A549 (cell line): ENCODE measurements at places on chromosomes 7 and 10.

GRCh38 chr10:34166823-34167222 lies 648.3 kb downstream of the PARD3 start:
- DNase-seq, result no peak

DNA sequence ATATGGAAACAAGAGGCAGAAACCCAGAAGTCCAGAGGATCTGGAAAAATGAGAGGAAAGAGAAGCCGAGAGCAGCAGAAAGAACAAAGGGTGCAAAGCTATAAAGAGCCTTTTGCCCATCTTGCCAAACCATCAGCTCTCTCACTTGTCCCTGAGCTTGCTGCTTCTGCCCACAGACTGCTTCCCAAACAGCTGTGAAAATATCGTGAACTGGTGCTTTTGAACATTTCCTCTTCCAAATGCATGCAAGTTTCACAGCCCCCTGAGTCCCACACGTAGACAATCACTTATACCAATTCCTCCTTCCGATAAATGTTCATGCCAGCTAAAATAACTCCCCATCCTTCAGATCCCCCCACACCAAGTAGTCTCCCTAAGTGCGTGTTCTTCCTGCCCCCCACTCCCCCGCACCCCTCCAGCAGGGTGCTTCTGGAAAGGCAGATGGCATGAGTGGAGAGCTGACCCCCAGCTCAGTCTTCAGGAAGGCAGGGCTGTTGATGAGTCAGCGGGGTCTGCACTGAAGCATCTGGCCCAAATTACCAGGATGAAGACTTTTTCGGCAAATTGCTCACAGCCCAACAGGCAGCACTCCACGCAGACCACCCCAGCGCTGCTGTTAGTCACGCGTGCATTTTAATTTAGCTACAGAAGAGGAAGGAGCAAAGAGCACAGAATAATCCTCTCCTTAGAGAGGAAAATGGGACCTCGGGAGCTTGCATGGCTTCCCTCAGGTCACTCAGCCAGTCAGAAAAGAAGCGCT lies 76.1 kb upstream of the KCNMA1 start:
- no peak for DNase-seq

- no peak for DNase-seq
These were observed 56.6 kb downstream of the CSGALNACT2 start for GRCh38 chr10:43194859-43195258.

DNA sequence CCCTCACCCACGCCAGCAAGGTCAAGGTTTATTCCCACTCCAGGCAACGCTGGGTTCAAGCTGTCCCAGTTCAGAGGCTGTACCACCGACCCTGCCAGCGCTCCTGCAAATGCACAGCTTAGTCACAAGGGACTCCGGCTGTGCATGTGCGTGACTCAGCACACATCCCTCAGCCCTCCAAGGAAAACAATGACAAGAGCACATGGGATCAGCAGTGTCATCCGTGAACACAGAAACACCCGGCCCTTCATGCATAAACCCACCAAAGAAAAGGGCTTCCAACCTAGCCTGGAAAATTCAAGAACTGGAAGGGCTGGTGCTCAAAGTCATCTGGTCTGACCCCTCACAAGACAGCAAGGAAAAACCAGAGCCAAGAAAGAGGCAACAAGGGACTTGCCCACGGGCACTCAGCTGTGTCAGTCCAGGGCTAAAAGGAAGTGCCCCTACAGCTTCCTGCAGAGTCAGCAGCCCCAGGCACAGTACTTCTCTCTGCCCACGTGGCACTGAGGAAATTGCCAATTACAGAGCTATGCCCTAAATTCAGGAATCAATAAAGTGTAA lies 106.1 kb downstream of the KCNMA1 start:
- DNase-seq, result peak; percentile 82

GRCh38 chr10:116398224-116398623 lies 29.4 kb upstream of the PNLIPRP3 start:
- DNase-seq, result no peak

- DNase-seq, result peak; percentile 13
These were observed 212.8 kb upstream of the PODXL start for GRCh38 chr7:131769241-131769640.

GRCh38 chr7:155590215-155591018 lies 44.1 kb upstream of the CNPY1 start:
- no peak for DNase-seq

DNA sequence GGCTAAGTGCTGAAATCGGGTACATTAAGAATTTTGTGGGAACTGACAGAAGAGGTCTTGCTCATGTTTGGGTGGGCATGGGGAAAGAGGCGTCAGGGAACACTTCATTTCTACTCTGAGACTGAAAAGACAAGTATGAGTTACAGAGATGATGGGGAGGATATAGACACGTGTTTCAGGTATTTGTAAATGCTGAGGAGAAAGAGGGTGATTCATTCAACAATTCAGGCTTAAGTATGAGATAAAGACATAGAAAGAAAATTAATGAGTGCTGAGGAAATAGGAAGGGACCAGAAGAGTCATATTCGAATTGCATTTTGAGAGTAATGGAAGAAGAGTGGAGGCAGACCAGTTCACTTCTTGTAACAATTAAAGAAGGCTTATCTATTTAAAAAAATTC lies 143.6 kb downstream of the HBP1 start:
- no peak for DNase-seq
